ENCODE measurements at places on chromosomes 6 and 20.
A peak's percentile ranks its signal among the peaks of the same experiment; 100 is the strongest.

DNA sequence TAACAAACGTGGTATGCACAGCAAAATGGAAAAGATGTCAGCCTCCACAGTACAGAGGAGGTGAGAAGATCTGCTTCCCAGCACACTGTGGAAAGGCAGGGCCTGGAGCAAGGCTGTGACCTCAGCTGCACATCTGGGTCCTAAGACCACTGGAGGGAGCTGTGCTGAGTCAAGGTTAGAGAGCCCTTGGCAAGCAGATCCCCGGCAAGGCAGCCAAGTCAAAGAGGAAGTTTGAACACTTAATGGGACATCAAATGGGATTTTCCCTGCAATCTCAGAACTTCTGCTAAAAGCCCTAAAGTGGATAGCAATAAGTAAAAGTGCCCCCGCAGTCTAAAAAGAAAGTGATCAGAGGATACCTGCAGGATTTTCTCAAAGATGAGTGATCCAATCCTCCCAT is 39.5 kb downstream of the UNC5CL start:
- H3K4me1 ChIP-seq: peaks cover 10% of the 10 kb centered on the region
- H3K27ac ChIP-seq: no peak overlapping the region
- no peaks in the 10 kb centered on the region for H3K36me3 ChIP-seq
- no peak overlapping the region for H3K4me3 ChIP-seq

GRCh38 chr6:158514991-158515390 is 44.9 kb upstream of the TMEM181 start:
- H3K27me3 ChIP-seq: no peaks in the 10 kb centered on the region
- no peak overlapping the region for H3K27ac ChIP-seq

DNA sequence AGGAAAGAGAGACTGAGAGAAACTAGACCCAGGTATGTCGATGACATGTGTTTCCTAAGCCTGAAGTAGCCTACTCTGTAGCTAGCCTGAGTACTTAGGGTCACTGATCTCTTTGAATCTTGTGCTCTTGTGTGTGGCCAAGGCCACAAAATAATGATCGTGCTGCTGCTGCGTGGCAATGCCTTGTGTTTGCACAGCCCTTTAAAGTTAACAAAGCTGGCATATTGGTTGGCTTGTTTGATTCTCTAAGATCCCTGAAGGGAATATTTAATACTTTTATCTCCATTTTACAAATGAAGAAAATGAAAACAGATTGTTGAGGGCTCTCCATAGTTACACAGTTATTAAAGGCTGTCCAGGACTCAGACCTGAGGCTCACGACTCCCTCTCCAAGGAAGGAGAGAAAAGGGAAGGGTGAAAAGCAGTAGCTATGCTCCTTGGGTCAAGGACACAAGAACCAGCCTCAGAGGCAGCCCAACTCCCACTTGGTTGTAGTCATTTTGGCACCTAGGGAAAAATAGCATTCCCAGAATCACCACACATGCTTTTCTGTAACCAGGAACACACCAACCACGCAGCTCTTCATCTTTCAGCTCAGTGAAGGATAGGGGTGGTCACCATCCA is 130.7 kb downstream of the LRFN2 start:
- H3K27me3 ChIP-seq: no peaks in the 10 kb centered on the region
- H3K27ac ChIP-seq: no peak overlapping the region
- no peak for DNase-seq
- H3K36me3 ChIP-seq: no peaks in the 10 kb centered on the region

DNA sequence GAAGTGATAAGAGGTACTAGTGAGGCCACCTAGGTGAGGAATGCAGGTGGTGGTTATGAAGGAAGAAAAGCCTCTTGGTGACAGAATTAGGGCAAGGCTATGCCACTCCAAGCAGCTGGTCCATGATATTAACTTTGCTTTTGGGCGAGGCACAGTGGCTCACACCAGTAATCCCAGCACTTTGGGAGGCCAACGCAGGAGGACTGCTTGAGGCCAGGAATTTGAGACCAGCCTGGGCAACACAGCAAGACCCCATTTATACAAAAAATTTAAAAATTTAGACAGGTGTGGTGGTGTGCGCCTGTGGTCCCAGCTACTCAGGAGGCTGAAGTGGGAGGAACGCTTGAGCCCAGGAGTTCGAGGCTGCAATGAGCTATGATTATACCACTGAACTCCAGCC is 56.1 kb downstream of the SERAC1 start:
- H3K27me3 ChIP-seq: no peaks in the 10 kb centered on the region
- peaks cover 19% of the 10 kb centered on the region for H3K36me3 ChIP-seq
- H3K27ac ChIP-seq: no peak overlapping the region

GRCh38 chr6:72203983-72204382 is 317.6 kb downstream of the RIMS1 start:
- no peak overlapping the region for H3K27ac ChIP-seq
- DNase-seq: no peak
- H3K4me3 ChIP-seq: no peak overlapping the region
- peaks cover 52% of the 10 kb centered on the region for H3K27me3 ChIP-seq
- no peaks in the 10 kb centered on the region for H3K36me3 ChIP-seq
- H3K4me1 ChIP-seq: no peaks in the 10 kb centered on the region

- no peak overlapping the region for H3K4me3 ChIP-seq
- no peak overlapping the region for H3K27ac ChIP-seq
Observed at GRCh38 chr6:100475554-100476320, 11.0 kb upstream of the SIM1 start.

DNA sequence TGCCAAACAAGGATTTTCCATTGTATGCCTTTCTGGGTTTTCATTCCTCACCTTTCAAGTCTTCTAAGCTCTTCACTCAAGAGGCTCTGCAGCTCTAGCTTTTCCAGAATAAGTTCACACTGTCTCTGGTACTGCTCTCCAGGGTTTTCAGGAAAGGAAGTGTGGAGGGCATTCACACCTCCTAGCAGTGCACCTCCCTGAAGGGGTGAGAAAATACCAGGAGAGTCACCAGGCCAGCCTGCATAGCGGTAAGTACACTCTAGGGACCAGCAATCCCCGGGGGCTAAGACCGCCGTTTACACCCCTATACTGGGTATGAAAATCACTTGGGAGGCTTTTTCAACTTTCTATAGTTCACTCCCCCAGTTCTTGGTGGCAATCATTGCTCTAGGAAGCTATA is 67.9 kb upstream of the ASF1A start:
- H3K27ac ChIP-seq: no peak overlapping the region
- no peaks in the 10 kb centered on the region for H3K4me1 ChIP-seq
- H3K4me3 ChIP-seq: no peak overlapping the region
- H3K27me3 ChIP-seq: no peaks in the 10 kb centered on the region
- no peak for DNase-seq
- H3K36me3 ChIP-seq: peaks cover 9% of the 10 kb centered on the region

DNA sequence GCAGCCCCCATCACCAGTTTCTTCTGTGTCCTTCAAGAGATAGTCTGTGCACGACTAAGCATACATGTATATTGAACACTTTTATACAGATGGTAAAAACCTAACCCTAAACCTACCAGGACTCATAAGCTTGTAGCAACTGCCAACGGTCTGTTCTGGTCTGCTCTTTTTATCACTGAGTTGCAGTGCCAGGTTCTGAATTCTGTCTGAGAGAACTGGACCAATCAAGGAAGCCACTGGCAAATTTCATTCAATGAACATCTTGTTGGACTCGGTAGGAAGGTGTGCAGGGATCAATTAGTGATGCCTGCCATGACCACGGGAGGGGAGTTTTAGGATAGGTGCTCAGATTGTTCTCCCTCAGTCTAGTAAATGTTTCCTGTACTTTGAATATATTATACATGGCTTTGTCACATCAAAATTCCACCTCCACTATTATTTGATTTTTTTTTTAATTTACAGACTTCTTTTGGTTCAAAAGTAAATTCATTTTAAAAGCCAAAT is 146.8 kb downstream of the EYA2 start:
- no peak overlapping the region for H3K27ac ChIP-seq
- H3K27me3 ChIP-seq: peaks cover 7% of the 10 kb centered on the region
- no peak for DNase-seq

GRCh38 chr20:57712851-57713504 is 3.2 kb upstream of the PMEPA1 start:
- H3K36me3 ChIP-seq: no peaks in the 10 kb centered on the region
- no peaks in the 10 kb centered on the region for H3K27me3 ChIP-seq
- DNase-seq: no peak
- no peak overlapping the region for H3K27ac ChIP-seq

GRCh38 chr6:100593522-100593921 is 128.8 kb upstream of the SIM1 start:
- H3K27me3 ChIP-seq: no peaks in the 10 kb centered on the region
- peaks cover 26% of the 10 kb centered on the region for H3K36me3 ChIP-seq
- H3K4me1 ChIP-seq: no peaks in the 10 kb centered on the region
- DNase-seq: no peak
- H3K4me3 ChIP-seq: no peak overlapping the region

- no peaks in the 10 kb centered on the region for H3K27me3 ChIP-seq
- no peak overlapping the region for H3K27ac ChIP-seq
- H3K4me1 ChIP-seq: no peaks in the 10 kb centered on the region
Observed at GRCh38 chr6:126210398-126211075, 129.4 kb upstream of the CENPW start.

DNA sequence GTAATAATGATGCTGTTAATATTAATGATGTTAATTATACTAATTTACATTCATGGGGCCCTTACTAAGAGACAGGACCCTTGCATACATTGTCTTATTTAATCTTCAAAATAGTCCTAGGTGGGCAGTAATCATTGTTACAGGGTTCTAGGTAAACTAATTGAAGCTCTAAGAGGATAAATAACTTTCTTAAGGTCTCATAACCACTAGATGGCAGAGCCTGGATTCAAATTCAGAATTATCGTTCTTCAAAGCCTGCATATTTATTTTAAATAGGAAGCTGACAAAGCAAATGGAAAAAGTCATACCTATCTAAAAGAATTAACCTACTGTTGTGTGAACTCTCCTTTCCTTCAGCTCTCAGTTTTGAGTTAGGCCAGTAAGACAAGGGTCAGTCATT is 23.5 kb downstream of the PTCHD4 start:
- peak; percentile 46 for DNase-seq
- H3K27ac ChIP-seq: no peak overlapping the region
- 0 out of 2 replicates have a peak, but pooled peaks cover 13% of the 10 kb centered on the region for H3K4me1 ChIP-seq
- H3K4me3 ChIP-seq: no peak overlapping the region

DNA sequence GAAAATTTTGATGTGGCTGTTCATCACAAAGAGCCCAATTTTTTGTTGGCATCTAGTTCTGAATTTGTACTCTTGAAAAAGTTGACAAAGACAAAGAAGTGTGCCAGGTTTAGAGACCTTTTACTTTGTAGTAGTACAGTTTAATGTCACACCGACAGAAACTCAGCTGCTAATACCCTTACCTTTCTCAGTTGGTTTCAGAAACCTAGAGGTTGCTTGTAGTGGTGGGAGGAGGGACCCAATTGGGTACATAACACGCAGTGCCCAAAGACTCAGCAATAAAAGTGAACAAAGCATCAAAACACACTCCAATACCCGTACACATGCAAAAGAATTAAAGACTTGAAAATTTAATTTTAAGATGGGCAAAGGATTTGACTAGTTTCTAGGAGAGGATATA is 203.7 kb downstream of the CDKAL1 start:
- no peaks in the 10 kb centered on the region for H3K4me1 ChIP-seq
- no peak for DNase-seq
- no peak overlapping the region for H3K4me3 ChIP-seq
- H3K27me3 ChIP-seq: no peaks in the 10 kb centered on the region

GRCh38 chr6:169420912-169421543 is 167.4 kb upstream of the THBS2 start:
- no peaks in the 10 kb centered on the region for H3K36me3 ChIP-seq
- peak; percentile 18 for DNase-seq
- no peak overlapping the region for H3K4me3 ChIP-seq
- no peak overlapping the region for H3K27ac ChIP-seq
- H3K4me1 ChIP-seq: no peaks in the 10 kb centered on the region
- H3K27me3 ChIP-seq: no peaks in the 10 kb centered on the region

DNA sequence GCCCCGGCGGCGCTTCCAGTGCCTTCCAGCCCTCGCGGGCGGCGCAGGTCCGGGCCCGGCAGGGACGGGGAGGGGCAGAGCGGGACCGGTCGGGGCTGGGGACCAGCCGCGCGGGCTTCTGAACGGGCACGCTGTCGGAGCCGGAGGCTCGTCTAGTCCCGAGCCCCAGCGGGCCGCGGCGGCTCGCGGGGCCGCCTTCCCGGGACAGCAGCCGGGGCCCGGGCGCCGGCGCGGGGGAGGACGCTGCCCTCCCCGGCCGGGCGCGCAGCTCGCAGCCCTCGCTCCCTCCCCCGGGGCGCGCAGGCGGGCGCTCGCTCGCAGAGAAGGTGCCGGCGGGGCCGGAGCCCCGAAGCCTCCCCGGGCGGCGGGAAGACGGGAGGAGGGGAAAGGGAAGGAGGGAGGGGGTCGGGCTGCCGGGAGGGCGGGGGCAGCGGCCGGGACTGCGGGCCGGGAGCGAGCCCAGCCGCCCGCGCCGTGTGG is 696 bp upstream of the SIRPA start:
- peak overlapping the region; percentile 99 for H3K4me3 ChIP-seq
- peaks cover 35% of the 10 kb centered on the region for H3K4me1 ChIP-seq
- DNase-seq: peak; percentile 82

- no peak overlapping the region for H3K27ac ChIP-seq
- no peaks in the 10 kb centered on the region for H3K27me3 ChIP-seq
- no peaks in the 10 kb centered on the region for H3K4me1 ChIP-seq
- no peaks in the 10 kb centered on the region for H3K36me3 ChIP-seq
- H3K4me3 ChIP-seq: no peak overlapping the region
- no peak for DNase-seq
Observed at GRCh38 chr20:19301843-19302242, 89.4 kb downstream of the SLC24A3 start.

- H3K4me3 ChIP-seq: no peak overlapping the region
- H3K27me3 ChIP-seq: no peaks in the 10 kb centered on the region
- no peak overlapping the region for H3K27ac ChIP-seq
- no peaks in the 10 kb centered on the region for H3K4me1 ChIP-seq
- no peak for DNase-seq
Observed at GRCh38 chr6:40410821-40411220, 176.3 kb downstream of the LRFN2 start.

GRCh38 chr6:3456395-3456897 is 404 bp downstream of the SLC22A23 start:
- H3K27me3 ChIP-seq: no peaks in the 10 kb centered on the region
- peak; percentile 60 for DNase-seq

- peak overlapping the region; percentile 79 for H3K27ac ChIP-seq
- no peak overlapping the region for H3K4me3 ChIP-seq
- 0 out of 2 replicates have a peak, but pooled peaks cover 2% of the 10 kb centered on the region for H3K36me3 ChIP-seq
- peak; percentile 94 for DNase-seq
- no peaks in the 10 kb centered on the region for H3K27me3 ChIP-seq
Observed at GRCh38 chr20:1943275-1944002, 48.2 kb downstream of the SIRPA start.

- DNase-seq: no peak
- H3K27ac ChIP-seq: no peak overlapping the region
- H3K4me1 ChIP-seq: no peaks in the 10 kb centered on the region
- no peak overlapping the region for H3K4me3 ChIP-seq
- no peaks in the 10 kb centered on the region for H3K36me3 ChIP-seq
Observed at GRCh38 chr6:14575961-14576360, 458.4 kb downstream of the CD83 start.

DNA sequence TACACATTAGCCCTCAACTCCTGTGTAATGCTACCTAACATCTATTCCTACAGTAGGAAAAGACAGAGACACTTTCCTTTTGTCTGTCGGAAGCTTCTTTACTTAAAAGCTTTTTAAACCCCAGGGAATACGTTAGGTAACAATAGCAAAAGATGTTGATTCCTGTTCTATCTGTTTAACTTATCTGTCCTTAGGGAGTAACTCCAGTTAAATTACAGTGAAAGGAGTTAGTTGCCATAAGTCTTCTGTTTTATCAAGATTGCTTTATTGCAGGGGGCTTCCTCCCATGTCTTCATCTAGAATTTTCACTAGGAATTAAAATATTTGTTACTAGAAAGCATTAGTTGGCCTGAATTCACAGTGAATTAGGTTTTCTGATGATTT is 26.2 kb downstream of the TOP1 start:
- no peaks in the 10 kb centered on the region for H3K36me3 ChIP-seq
- H3K4me3 ChIP-seq: no peak overlapping the region
- H3K27me3 ChIP-seq: no peaks in the 10 kb centered on the region
- no peak for DNase-seq
- peaks cover 54% of the 10 kb centered on the region for H3K4me1 ChIP-seq

Data from GM23248 (cell line).